Activated CD4-positive, CD25-positive, alpha-beta regulatory T cell (primary cell): ENCODE measurements at places on chromosomes 2 and 18.
A peak's percentile ranks its signal among the peaks of the same experiment; 100 is the strongest.

- no peak for DNase-seq
These were observed 105.0 kb downstream of the SPIRE1 start for GRCh38 chr18:12552879-12553242.

DNA sequence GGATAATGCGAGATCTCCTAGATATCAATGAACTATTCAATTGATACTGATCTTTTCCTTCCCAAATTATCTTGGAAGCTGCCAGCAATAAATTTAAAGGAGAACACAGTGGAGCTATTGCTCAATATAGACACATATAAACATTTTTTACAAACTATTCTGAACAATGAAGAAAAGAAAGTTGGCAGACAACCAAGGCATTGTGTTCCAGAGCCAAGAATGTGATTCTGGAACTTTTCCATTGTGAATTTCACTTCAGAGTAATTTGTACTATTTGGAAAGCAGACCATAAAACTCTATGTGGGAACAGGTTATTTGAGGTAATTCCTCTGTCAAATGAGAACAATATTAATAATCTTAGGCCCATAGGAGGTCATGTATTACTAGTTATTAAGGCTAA lies 588.2 kb downstream of the IRS1 start:
- no peak for DNase-seq

DNA sequence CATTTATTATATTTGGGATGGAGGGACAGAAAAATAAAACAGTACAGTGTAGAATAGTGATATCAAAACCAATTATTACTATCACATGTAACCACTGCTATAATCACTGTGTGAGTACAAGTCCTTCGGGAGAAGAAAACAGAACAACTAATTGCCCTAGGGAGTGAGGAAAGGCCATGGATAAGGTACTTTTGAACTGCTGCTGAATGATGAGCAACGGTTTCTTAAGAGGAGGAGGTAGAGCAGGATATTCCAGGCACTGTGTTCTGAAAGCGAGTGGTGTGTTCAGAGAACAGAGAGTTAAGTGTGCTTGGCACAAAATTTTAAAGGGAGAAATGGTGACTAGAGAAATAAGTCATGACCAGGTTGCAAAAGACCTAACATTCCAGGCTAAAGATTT lies 134.2 kb downstream of the CALCRL start:
- DNase-seq: no peak

GRCh38 chr2:52874466-52875106 lies 893.0 kb upstream of the CHAC2 start:
- DNase-seq: no peak

DNA sequence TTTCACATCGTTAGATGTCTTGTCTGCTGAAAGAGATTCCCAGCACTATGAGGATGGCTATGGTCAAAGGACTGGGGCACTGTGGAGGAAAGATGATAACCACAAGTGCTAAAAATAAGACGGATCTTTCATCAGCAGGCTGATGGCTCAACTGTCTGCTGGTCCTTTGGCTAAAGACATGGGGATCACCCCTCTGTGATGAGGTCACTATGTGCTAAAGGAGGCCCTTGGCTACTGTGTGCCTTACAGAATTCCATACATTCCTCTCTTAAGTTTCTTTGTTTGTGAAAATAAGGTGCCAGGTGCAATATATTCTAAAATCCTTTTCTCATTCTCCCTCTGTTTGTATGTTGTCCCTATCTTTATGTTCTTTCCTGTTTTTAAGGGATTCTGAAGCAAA lies 39.7 kb upstream of the LYPD6 start:
- DNase-seq: no peak

- DNase-seq: no peak
These were observed 10.5 kb downstream of the AQP12B start for GRCh38 chr2:240672076-240672700.

DNA sequence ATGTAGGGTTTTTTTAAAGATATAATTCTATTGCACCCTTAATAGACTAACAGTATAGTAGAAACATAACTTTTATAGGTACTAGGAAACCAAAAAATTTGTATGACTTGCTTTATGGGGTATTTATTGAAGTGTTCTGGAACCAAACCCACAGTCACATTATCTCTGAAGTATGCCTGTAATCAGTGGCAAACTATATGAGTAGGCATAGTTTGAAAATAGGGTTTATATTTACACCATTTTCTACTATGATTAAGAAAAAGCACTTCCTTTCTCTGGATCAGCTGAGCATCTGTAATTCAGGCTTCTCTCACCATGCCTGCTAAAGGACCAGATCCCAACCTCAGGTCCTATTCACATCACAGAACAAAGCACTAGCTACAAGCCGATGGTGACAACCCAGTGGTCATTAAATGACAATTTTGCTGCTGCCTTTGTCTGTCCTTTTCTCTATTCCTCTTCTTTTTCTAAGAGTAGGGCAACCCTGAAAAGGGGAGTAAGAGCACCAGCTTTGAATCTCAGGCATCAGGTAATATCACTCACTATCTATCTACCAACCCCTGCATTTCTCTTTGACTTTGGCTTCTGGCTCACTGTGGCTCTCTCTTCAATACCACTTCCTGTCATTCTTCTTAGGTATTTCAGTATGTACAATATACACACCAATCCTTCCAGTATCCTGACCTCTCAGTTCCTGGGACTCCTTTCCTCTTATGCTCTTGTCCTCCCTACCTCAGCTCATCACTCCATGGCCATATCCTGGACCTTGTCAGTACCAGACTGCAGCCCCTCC lies 14.4 kb downstream of the NEMP2 start:
- no peak for DNase-seq

- DNase-seq: no peak
These were observed 137.5 kb downstream of the PTGR3 start for GRCh38 chr18:75071484-75071785.

DNA sequence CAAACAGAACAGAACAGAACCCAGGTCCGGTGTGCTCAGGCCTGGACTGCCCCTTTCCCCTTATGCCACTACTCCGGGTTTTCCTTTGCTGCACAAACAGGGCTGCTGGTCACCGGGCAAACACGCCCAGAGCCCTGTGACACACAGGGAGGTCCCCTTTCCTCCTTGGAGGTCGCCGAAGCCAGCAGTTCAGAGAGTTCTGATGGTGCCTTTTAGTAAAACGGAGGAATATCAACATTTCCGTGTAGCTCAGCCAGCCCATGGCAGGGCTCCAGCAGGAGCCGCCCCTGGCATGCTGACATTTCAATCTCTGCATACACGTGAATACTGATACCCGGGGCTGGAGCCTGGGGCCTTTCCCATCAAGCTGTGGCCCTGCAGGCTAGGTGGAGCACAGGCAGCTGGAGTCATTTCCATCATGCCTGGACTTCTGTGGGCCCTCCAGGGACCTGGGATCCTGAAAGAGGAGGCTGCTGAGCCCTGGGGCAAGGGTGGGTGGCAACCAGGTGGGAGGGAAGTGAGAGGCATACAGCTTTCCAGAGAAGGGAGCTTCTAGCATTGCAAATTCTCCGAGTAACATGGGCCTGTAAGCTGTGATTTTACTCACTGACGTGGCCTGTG lies 91.4 kb upstream of the PXDN start:
- no peak for DNase-seq

DNA sequence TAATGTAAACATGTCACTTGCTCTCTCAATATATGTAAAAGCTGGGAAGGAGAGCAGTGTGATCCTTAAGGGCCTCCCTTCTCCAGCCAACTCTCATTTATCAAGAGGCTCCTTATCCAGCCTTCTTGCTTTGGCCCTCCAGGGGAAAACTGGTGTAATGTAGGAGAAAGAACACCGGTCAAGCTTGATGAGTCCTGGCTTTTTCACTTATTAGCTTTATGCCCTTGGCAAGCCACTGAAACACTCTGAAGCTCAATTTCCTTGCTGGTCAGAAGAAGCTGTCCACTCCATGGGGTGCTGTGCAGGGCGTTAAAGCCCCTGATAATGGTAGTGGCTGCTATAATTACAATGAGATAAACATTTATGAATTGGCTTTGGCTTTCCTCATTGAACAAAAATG lies 251.2 kb upstream of the RBBP8 start:
- no peak for DNase-seq

DNA sequence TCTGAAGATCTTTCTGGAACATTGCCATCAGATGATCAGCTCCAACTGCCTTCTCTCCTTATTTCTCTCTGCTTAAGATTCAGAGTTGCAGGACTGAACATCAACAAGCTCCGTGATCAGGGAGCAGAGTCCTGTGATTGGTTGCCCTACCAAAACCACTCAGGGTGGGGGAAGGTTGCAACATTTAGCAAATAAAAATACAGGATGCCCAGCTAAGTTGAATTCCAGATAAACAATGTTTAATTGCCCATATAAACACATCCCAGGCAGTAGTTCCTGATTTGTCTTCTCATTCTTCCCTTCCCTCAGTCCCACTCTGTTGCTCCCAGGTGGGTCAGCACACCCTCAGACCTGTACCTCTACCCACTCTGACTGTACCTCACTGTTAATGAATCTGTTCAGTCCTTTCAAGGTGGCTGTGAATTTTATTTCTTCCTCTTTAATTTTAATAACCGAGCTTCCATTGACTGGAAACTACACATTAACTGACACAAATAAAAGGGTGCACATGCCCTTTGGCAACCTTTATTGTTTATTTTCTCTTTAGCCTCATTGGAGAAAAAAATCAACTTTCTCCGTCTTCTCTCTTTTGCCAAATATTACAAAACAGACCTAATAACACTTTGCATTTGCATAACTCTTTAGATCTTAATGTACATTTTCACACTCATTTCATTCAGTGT lies 167.1 kb upstream of the PKDCC start:
- no peak for DNase-seq

- DNase-seq: no peak
These were observed 58.0 kb upstream of the EML6 start for GRCh38 chr2:54665436-54665856.

- no peak for DNase-seq
These were observed 526.2 kb downstream of the IRS1 start for GRCh38 chr2:226273440-226273839.

DNA sequence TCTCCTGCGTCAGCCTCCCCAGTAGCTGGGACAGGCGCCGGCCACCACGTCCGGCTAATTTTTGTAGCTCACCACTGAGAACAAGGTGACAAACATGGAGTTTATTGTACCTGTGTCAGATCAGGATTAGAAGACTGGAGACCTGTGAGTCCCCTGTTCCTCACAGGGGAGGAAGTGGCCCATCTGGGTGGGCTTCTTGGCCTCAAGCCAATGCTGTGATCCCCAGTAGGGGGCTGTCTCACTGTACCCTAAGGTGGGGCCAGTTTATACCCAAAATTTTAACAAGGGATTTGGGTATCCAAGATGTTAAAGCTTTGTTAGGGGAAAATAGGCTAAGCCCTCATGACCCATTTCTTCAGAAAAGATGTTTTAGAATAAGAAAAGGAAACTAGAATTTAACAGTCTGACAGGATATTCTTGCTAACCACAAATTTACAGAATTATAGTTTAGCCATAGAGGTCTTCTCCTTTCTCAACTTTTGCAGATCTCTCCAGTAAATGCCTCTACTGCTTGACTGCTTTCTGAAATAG lies 16.3 kb downstream of the PCBP1 start:
- DNase-seq: no peak

DNA sequence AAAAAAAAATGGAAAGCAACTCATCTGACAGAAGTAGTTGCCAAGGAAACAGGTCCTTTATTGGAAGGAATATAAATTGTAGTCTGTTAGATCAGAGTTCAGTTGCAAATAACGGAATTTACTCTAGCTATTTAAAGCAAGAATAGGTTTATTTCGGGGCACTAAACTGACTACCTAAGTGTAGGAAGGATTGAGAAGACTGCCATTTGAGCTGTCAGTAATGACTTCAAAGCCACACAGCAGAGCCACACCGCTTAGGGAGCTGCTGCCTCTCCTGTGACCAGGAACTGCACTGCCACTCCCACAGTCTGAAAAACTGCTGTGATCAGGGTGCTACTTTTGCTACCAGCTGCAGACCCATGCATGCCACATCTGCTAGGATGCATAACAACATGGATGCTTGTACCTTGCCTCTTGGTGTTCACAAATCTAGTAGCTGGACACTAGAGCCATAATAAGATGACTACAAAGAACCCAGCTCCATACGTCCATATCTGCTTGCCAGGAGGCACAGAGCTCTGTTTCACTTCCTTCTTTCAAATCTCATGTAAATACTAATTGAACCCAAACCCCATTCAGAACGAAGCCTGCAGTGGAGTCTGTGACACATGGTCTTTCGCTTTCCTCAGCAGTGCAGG lies 2.2 kb downstream of the DSG2 start:
- no peak for DNase-seq

DNA sequence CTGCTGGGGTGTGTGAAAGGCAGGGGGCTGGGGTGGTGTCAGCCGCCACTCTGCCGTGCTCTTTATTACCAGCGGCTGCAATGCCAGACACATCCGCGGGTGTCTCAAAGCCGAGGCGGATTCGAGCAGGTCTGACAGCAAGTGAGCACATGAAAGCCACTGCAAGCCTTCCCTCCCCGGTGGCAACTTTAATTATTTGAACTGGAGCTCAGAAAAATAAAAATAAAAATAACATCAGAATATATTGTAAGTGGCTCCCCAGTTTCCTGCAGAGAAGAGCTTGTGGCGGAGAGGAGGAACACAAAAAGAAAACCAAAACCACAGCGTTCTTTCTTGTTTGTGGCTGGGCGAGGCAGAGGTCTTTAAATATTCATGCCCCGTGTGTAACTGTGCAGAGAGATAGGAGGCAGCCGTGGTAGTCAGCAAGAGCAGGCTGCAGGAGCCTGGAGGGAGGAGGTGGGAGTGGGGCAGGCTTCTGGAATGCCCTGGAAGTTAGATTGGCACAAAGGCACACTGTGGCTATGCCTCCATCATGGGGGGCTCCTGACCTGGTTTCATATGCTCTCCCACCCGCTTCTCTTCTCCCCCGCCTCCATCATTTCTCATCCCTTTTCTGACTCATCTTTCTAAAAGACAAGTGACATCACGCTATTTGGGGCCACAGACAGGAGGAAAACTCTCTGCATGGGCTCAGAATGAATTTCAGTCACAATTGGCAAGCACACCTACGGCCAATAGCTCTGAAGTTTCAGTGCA lies 199.8 kb downstream of the CLIP4 start:
- DNase-seq: peak; percentile 15

- no peak for DNase-seq
These were observed 271.4 kb upstream of the NCKAP5 start for GRCh38 chr2:133839677-133840076.

GRCh38 chr18:10037181-10037580 lies 123.4 kb downstream of the VAPA start:
- no peak for DNase-seq

GRCh38 chr2:131966256-131966655 lies 195.5 kb downstream of the ANKRD30BL start:
- no peak for DNase-seq

- DNase-seq: no peak
These were observed 29.1 kb upstream of the NEMP2 start for GRCh38 chr2:190563646-190564045.

DNA sequence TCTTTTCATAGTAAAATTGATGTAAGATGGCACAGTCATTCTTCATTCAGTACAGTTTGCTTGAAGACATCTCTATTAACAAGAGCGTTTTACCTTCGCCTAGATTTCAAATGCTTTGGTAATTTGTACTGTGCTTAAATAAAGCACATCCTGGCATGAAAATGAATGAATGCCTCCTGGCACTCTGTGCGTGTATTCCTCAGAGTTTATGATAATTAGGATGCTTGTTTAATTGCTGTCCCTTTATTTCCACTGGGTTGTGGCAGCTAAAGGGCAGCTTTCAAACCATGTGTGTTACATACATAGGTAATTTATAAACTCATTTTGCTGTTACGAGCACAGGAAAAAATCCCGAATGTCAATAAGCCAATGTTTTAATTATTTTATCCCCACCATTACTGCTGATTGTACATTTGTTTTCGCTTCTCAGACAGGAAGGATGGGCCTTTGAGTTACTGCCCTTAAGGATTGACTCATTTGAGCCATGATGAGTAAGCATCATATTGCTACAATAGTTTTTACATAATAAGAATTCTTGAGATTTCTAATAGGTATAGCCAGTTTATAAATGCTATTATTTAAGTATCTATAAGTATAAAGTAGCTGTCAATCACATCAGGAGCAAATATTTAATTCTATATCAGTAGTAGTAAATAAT lies 516.5 kb downstream of the XIRP2 start:
- no peak for DNase-seq
